ENCODE measurements at places on chromosomes 2 and 18.

- DNase-seq, result no peak
Observed at GRCh38 chr18:10398571-10398970, 55.9 kb upstream of the APCDD1 start.

- no peak for DNase-seq
Observed at GRCh38 chr2:120693121-120693520, 42.5 kb upstream of the GLI2 start.

DNA sequence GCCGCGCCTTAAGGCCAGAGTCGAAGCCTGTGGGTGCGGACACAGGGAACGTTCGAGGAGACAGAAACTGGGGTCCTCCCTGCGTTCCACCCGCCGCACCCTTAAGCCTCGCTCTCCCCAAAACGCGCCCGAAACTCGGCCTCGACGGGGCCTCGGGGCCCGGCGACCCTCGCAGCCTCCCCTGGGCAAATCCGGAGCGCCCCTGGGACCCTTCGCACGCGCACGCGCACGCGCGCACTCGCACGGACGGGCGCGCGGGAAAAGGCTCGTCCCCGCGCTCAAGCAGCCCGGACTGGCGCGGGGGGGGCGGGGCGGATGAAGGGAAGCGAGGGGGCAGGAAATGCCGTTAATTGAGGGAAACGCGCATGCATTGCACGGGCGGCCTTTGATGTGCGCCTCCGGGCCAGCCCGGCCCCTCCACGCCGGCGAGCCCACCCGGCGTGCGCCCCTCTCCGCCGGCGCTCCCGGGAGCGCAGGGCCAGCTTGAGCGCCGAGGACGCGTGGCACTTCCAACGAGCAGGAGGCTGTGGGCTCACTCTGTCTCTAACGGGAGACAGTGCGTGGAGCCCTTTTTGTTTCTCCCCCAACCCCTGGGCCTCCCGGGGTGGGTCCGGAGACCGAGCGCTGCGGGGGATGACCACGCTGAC lies 5.4 kb upstream of the SALL3 start:
- DNase-seq, result no peak

GRCh38 chr2:27962006-27962405 lies 71.5 kb downstream of the BABAM2 start:
- DNase-seq, result peak; percentile 40

GRCh38 chr2:239192456-239192855 lies 208.4 kb downstream of the HDAC4 start:
- DNase-seq, result no peak

DNA sequence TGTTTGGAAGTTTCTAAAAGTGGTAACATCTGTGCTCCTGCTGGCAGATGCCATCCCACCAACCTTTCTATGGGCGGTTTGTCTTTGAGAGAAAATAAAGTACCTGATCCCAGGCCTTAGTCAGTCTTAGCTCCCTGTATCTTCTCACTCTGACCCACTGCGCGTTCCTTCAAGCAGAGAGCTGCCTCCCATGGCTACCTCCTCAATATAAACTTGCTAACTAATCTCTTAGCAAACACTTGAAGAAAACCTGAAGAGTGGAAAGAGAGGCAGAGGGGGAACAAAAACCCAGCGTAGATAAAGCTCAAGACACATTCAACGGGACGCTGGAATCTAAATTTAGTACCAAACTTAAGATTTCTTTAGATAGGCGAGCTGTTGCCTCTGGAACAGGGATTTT lies 17.6 kb downstream of the ZEB2 start:
- DNase-seq, result no peak

GRCh38 chr2:104685591-104685990 lies 168.3 kb upstream of the POU3F3 start:
- DNase-seq, result no peak

DNA sequence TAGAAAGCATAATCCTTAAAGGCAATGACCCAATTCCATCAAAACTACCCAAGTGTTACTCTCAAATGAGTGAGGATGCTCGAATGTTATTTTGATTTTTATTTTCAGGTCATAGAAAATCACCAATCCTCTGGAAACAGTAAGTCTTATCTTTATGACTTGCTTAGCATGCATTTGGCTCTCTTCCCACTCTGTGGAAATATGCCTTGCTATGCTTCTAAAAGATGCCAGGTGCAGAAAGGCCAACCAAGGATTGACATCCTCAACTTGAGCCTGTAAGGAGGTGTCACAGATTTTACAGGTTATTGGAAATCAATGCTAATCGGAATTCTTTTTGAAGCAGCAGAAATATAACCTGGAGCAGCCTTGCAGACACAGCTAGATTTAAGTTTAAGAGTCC lies 543.9 kb upstream of the LINC00305 start:
- DNase-seq, result peak; percentile 2

- DNase-seq, result peak; percentile 23
Observed at GRCh38 chr2:6866275-6866671, 566 bp upstream of the CMPK2 start.

GRCh38 chr2:133568172-133568571 lies at the start of gene NCKAP5:
TSS of gene NCKAP5 (minus strand) at chr2:133568463. CDS start at chr2:133517526, 50,937 bp downstream.
- DNase-seq, result peak; percentile 80

GRCh38 chr2:58336416-58336815 lies 95.3 kb upstream of the FANCL start:
- no peak for DNase-seq

- DNase-seq, result peak; percentile 45
Observed at GRCh38 chr2:44075541-44075940, 79.8 kb upstream of the LRPPRC start.

DNA sequence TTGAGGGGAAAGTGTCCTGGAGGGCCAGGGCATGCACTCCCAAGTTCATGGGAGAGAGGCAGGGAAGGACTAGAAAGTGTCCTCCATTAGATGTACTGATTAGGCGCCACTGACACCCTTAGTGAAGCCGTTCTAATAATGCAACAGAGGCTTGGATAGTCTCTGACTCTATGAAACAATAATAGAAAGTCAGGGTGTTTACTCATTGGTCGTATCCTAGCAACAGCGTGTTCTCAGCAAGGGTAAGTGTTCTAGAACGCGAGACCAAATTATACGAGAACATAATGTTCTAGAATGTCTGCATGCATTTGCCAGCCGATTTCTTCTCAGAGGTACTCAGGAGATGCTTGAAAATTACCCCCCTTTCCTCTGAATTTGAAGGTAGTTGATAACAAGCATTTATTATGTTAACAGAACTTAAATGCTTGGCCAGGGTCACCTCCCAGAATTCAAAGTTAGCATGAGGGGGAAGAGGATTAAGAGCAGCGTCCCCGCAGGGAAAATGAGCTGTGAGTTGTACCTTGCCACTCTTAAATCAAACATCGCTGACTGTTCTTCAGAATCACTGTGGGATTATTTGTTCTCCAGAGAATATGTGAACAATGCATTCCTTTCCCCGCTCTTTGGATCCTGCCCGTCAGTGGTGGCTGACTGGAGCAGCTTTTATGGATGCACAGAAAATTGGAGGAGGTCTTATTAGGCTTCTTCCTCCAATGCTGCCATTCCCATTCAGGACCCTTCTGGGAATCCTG lies 33.7 kb upstream of the PDIA6 start:
- no peak for DNase-seq

DNA sequence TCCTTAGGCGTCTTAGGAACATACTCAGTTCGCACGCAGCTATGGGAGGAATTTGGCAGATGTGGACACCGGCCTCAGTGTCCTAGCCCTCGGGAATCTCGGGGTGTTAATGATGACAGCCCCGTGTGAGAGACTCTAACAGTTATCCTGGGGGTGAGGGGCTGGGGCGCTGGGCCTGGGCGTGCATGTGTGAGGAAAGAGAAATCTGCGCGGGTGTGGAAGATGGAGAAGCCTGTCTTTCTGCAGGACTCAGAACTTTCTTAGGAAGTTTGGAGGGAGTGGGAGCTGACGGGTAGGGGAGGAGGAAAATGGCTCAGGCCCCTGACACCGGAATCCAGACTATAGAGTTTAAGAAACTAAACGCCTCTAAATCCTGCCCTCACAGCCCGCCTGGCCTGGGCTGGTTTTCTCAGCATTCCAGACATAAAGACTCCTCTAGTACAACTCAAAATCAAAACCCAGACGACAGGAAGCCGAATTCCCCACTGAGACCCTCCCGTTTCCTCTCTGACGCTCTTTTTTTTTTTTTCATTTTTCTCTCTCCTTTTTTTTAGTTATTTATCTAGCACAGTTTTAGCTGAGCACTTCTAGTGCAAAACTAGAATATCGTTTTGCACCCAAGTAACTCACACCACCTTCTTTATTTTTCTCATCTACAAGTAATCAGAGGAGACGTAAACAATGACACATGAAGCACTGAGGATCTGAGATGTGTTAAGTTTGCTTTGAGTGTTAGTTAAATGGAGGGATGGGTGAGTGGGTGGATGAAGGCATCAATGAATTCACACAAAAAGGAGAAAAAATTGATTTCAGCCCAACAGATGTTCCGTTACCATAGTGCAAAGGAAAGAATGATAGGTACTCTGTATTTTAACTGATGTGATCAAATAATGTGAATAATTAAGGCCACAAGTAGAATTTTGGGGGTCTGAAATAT lies 1.2 kb upstream of the HAAO start:
- no peak for DNase-seq

DNA sequence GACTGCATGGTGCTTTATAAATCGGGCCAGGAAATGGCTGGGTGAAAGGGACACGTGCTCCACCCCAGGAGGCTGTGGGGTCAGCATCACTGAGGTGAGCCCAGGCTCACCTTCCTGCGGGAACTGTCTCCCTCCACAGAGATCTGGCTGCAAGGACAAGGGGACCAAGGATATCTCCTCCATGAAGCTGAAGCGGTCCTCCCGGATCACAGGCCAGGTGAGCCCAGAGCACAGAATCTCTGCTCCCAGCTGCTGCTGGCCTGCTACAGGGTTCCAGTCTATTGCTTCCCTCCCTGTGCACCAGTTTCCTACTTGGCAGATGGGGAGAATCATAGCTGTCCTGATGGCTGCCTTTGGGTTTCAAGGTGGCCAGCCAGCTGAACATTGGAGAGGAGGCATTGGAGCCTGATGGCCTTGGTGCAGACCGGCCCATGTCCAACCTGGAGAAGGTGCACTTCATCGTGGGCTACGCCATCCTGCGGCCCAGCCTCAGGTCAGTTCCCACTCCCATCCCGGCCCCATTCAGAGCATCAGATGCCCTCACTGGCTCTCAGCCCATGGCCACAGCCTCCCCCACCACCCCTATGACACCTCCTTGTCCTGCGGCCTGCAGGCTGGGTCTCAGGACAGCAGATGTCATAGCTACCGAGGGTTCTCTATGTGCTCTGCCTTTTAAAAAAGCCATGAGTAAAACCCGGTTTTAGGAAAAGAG lies 33.7 kb upstream of the GPR17 start:
- no peak for DNase-seq

- DNase-seq, result no peak
Observed at GRCh38 chr18:36130883-36131653, 1.4 kb downstream of the ELP2 start.

DNA sequence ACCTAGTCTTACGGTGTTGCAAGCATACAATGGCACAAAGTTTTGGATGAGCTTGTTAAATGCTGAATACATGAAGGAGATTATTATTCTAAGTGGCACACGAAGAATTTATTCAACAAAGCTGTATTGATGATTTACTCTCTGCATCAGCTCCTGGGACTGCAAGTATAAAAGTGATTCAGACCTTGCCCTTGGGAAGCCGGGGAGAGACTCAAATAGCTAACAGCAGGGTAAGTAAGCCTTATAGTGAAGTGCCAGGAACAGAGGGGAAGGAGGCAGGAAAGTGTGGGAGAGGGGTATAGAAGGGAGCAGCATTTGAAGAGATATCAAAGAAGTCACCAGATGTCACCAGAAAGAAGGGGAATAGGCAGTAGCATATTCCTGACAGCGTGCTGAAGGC lies 115.4 kb downstream of the MCFD2 start:
- DNase-seq, result peak; percentile 45

- DNase-seq, result no peak
Observed at GRCh38 chr2:47309472-47309951, 93.4 kb upstream of the MSH2 start.

DNA sequence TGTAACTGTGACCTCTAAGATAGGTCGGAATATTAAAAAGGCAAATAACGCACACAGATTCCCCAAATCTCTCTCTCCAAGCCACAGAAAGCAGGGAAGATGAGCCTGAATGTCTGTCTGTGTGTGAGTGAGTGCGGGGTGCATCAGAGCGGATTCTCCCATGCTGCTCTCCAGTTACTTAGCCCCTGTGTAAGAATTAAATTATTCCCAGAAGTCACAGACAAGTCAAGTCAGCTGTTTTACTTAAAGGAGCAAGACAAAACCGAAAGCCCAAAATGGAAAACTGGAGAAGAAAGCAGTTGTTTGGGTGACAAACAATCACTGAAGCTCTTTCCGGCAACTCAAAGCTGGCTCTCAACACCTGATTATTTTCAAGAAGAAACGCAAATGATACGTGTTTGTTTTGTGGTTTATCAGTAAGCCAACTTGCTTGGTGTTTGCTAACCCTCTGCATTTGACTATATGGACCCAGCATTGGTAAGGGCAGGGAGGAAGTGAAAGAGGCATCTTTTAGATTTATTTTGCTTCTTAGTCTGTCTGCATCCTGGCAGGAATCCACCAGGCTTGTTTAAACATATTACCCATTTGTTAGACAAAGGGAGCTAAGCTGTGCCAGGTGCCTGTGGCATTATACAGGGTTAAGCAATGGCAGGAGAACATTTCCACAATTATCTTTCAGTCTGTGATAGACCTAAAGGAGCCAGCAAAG lies 121.5 kb upstream of the CREB1 start:
- peak; percentile 32 for DNase-seq

DNA sequence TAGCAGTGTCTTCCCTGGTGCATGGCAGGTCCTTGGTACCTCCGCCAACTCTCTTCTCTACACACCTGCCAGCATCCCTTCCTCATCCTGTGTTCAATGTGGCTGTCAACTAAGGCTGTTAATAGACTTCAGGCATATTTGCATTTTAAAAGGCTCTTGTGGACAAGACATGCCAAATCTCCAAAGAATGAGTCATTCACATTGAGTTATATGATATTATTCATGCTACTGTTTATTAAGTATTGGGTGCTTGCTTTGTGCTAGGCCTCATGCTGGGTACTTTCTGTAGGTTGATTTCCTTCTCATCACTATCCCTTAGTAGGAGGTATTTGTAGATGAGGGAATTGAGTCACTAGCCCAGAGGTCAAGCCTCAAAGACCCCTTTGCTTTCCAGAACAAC lies 5.2 kb downstream of the MYO1B start:
- peak; percentile 37 for DNase-seq

- peak; percentile 54 for DNase-seq
Observed at GRCh38 chr2:52395912-52396311, 1364.0 kb upstream of the NRXN1 start.

DNA sequence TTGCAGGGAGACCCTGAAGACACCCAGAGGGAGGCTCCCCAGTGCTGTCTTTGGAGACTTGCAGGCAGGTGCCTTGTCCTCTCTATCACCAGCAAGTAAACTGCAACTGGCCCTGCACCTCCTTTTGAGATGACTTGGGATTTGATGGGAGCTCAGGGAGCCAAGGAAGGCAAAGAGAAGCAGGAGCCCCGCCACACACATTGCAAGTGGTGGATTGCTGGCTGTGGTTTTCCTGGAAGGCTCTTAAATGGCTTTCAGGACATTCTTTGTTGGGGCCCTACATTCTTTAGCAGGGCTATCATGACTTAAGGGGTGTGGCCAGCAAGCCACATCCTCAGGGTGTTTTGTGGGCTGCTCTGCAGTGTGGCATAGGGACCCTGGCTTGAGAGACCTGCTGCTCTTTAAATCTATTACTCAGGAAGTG lies 39.9 kb upstream of the CDC42EP3 start:
- peak; percentile 95 for DNase-seq

- no peak for DNase-seq
Observed at GRCh38 chr18:10166164-10166807, 252.5 kb downstream of the VAPA start.
